ENCODE measurements at places on chromosomes 6 and 20.

DNA sequence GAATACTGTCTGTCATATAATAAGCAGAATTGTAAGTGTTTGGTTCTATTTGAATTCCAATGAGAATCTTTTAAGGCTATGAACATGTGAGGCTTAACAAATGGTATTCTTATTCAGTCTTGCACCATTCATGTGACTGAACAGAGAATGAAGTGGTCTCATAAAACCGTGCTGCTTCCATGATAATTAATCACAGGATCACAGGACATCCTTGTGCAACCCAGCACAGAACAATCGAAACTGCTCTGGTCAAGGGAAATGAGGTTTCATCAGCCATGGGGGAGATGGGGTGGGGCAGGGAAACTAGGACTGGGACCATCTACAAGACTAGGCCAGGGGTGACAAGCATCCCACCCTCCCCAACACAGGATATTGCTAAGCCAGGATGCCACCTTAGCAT is 6.0 kb downstream of the PPIL6 start:
- no peak for DNase-seq

- DNase-seq: no peak
Measured at GRCh38 chr20:48653706-48654051, 174.1 kb downstream of the PREX1 start.

- no peak for DNase-seq
Measured at GRCh38 chr20:19970256-19970765, 46.9 kb upstream of the NAA20 start.

DNA sequence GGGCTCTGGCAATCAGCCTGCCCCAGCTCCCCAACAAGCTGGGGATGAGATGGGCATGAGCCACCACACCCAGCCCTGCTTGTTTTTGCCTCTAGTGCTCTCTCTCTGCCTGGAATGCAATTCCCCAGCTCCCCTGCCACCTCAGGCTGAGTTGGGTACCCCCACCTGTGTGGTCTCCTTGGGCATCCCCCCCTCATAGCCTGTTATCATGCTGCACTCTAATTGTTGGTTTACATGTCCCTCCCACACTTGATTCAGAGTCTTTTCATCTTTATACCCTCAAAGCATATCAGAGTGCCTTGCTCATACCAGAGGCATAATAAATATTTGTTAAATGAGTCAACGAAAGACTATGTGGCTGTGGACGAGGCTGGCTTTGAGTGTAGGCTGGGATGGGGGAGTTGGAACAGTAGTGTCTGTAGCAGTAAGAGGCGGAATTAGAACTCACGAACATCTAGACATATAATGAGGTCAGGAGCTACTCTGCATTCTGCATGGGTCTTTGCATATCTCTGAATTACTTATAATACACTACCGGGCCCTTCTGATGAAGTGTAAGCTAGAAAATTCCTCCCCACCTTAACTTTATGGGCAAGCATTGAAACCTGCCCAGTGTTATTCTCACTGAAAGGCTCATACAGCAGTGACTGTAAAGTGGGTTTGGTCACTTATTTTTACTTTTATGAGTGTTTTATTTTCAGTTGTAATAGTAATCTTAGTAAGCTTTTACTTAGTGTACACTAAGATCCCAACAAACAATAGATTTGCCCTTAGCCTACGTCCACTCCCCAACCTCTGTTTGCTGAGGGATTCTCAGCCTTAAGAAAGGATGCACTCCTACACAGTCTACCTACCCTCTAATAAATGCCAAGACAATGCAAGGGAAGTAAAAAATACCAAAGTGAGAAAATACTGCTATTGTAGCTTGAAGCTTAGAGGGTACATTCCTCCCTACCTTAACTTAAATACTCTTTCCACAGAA is 58.7 kb downstream of the EDN1 start:
- no peak for DNase-seq

DNA sequence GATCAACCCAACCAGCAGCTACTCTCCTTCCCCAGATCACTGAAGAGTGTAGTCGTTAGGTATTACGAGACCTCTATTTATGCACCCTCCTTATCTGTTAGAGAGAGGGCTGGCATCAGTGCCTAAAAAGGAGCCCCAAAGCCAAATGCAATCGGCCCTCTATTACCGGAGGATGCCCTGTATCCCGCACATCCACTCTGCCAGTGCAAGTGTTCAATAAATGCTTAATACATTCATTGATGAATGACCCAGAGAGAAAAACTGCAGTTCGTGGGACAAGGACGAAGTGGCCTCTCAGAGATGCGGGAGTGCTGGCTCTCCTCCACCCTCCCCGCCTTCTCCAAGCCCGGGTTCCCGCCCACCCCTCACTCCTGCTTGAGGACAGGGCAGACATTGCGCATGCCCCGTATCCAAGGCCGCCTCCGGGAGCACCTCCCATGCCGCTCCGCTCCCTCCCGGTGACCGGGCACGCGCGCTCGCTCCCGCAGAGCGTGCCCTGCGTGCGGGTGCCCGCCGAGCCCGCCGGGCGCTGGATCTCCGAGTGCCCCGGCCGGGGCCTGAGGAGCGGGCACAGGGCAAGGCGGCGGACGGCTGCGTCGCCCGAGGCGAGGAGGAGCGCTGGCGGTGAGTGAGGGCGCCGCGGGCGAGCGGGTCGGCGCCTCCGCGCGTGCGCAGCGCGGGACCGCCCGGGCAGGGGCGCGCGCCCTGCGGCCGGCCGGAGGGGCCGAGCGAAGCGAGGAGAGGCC is 27.2 kb upstream of the BTBD3 start:
- DNase-seq: peak; percentile 97

DNA sequence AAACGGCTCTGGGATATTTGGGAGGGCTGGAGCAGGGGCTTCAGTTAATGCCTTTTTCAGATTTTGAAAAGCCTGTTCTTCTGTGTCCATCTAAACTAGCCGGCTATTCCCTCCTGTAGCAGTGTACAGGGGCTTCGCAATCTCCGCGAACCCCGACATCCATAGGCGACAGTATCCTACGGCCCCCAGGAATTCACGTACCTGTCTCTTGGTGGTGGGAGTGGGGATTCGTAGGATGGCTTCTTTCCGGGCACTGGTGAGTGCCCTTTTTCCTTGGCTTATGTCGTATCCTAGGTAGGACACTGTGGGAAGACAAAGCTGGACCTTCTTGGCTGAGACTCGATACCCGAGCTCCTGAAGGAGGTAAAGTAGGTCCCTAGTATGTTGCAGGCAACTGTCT is 153.1 kb downstream of the TRIM27 start:
- no peak for DNase-seq

DNA sequence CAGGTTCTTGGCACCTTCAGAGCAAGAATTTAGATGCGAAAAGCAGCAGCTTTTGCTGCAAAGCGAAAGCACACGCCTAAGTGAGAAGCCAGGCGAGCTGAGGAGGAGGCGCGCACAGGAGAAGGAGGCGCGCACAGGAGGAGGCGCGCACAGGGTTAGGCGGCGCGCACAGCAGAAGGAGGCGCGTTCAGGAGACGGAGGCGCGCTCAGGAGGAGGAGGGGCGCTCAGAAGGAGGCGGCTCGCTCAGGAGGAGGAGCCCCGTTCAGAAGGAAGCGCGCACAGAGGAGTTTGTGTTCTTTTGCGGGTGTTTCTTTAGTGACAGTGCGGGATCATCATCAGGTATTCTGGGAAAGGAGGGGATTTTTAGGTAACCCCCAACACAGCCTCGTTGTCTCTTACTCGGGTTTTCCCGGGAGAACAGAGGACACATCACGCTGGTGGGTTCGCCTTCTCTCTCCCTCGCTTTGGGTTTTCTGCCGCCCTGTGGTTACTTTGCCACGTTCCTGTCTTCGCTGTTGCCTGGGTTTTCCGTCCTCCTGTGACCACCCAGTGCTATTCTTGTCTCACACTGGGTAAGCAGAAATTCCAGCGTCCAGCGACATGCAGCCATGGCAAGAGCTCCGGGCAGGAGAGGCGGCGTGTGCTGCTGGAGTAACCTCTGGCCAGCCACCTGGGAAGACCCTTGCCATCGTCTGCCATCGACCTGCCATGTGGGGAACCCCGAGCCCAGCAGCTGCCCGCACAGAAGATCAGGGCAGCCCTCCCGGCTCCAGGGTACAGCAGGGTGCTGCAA is 47.0 kb downstream of the WDR27 start:
- peak; percentile 88 for DNase-seq

DNA sequence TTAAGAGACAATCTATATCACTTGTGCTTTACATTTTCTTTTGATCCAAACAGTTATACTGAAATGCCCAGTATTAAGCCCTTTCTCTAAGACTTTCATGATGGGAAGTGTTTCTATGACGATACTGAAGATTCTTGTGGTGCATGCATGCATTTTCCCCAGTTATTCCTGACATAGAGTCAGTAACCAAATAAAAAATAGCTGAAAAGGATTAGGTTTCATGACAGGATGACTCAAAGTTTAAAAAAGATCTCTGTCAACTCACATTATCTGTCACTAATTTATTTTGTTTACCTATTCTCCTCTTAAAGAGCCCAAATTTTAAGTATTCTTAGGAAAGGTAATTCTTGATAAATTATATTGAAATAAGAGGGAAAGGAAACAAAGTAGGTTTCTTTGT is 98.4 kb downstream of the SESN1 start:
- no peak for DNase-seq

DNA sequence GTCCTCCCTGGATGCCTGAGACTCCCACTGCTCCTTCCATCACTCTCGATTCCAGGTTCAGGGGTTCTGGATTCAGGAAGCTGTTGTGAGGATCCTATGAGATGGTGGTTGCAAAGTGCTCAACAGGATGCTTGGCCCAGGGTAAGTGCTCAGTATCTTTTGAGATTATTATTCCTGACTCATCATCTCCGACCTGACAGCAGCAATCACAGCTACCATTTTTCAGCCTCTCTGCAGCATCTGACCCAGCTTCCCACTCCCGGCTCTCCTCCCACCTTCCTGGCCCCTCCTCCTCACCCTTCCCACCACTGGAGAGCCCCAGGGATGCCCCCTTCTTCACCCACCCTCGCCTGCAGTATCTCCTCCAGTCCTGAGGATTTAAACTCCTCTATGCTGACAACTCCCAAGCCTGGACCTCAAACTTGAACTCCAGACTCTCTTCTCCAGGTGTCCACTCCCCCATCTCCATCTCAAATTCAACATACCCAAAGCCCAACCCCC is 36.8 kb upstream of the KCNB1 start:
- DNase-seq: no peak

DNA sequence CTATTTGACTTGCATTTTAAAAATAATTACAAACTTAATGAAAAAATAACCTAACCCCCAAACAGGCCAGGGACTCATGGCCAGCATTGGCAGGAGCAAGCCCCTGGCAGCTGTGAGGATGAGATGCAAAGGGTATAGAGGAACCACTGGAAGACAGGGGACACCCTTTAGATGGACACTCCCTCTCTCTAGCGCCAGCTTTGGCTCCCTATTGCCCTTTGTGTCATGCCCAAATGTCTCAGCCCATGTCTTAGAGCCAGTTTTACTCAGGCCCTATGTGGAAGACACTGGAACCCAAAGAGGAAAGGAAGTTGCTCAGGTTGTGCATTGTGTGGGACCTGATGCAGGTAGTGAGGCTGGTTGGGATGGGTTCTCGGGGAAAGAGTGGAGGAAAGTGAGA is 34.9 kb upstream of the RSPO4 start:
- no peak for DNase-seq

Data from brain (organoid and tissue), 16 donors.